Esophagus mucosa (tissue), 1 donor: ENCODE measurements at places on chromosomes 6 and 20. TPM values are rescaled to one million over a fixed set of nuclear protein-coding genes. Genes with fewer than 3 reads are reported as not detected.

- no peak for ATAC-seq
These were observed 7.2 kb downstream of the MMS22L start for GRCh38 chr6:97275804-97276203.

DNA sequence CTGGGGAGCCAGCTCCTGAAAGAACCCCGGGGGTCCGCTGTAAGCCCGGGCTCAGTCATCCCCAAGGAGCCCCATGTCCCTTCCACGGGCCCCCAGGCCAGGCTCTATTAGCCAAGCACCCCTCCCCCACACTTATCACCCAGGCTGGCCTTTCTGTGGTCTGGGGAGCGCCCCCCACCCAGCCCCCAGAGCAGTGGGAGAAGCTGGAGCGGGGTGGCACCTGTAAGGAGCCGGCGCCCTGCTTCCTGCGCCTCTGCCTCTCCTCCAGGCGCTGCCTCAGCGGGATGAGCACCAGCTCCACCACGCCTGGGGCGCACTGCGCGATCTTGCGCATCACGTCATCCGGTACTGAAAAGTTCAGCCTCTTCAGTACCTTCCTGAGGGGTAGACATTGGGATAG lies 2.3 kb downstream of the SPEF1 start:
- ATAC-seq: no peak

DNA sequence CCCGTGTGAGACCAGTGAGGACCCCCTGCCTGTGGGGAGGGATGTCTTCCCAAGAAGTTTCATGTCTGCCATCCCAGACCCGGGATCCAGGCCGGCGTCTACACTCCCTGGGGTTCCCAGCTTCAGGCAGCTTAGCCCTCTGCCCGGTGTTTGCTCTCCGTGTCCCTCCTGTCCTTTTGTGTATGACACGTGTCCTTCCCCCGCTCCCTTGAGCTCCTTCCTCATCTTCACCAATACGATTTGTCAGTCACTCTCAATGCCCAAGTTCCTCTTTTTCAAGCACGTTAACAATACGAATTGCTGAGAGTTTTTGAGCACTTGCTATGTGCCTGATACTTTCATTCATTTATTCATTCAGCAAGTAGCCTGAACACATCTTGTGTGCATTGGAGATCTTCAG lies 115.6 kb upstream of the PTPN1 start:
- ATAC-seq: no peak

GRCh38 chr6:34246563-34247391 lies 2.0 kb downstream of the SMIM29 start:
- ATAC-seq: no peak

DNA sequence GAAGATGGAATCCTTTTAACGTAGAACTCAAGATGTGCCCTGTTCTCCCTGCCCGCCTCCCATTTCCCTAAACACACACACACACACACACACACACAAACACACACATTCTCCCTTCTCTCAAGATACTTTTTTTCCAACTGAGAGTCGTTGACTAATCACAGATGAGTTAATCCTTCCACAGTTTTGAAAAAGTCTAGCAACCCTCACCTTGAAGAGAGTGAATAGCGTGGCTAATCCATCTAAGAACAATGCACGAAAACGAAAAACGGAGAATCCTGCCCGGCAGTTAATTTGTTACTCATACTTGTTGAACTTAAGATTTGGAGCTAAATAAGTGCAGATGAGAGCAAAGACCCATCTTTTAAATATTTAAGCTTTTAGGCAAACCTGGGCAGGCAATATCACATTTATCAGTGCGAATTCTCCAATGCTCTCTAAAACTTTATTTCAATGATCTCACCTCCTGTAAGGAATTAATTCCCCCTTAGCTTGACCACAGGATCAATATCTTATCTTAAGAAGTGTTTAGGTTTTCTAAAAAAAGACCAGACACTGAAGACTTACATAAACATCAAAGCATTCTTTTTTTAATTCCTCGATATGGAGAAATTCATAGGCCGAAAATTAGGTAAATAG lies 1.1 kb downstream of the AGPAT4 start:
- ATAC-seq: peak; percentile 50

- peak; percentile 22 for ATAC-seq
These were observed 75.6 kb downstream of the PRL start for GRCh38 chr6:22221211-22221610.

DNA sequence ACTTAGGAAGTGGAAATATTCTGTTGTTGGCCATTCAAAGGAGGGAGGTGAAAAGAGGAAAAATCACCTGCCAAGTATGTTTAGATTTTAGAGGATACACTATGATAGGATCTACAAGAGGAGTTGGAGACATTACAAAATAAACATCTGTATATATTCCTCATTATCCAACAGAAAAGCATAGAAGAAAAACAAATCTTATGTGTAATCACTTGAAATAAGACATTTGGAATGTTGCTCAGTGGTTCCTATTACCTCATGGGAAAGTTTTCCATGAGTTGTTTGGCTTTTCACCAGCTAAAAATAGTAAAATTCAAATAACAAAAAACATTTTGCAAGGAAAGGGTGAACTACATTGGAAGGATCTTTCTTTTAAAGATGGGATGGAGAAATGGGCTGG lies 76.7 kb upstream of the CARMIL1 start:
- ATAC-seq: no peak

DNA sequence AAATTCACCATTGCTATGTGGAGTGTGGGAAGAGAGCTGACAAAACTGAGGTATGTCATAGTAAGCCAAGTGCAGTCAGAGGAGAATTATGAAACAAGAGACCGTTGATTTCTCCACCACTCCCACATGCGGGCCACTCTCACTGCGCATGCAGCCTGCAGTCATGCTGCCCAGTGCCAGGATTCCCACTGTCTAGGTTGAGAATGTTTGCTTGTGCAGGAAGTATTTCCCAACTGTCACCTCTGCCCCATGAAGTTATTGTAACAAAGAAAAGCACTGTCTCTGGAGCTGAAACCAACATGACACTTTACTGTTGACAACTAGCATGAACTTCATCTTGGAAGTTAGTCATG lies 18.7 kb upstream of the SFT2D1 start:
- ATAC-seq: peak; percentile 52

The TFAP2C gene
- total RNA-seq: 30.8 TPM

GRCh38 chr6:11525468-11526155 lies 11.9 kb upstream of the TMEM170B start:
- ATAC-seq: no peak

- no peak for ATAC-seq
These were observed 126.2 kb downstream of the IPCEF1 start for GRCh38 chr6:154230393-154230792.

- no peak for ATAC-seq
These were observed 384.8 kb downstream of the TFAP2B start for GRCh38 chr6:51203504-51203903.

The RAMACL gene
- 0.88 TPM for total RNA-seq

The FNDC1 gene
- total RNA-seq: 0.12 TPM

The SNAP91 gene
- not detected for total RNA-seq

DNA sequence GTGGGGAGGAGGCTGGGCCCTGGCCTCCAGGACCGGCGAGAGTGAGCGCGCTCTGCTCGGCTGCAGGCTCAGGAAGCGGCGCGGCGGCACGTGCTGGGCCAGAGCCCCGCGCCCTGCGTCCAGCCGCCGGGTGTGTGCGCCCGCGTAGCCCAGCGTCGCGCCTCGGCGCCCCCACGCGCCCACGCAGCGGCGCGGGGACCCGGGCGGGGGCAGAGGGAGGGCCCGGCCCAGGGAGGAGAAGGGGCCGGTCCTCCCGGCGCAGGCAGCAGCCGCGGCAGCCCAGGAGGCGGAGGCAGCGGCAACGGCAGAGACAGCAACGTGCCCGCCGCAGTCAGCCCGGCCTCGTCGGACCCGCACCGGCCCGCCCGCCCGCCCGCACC lies at the start of gene EYA2:
EYA2 (plus strand) TSS at position 265 of the 380 bp plus-strand sequence. CDS start 95,168 bp downstream, outside the sequence.
- ATAC-seq: peak; percentile 70

The COL10A1 gene
- not detected for total RNA-seq

GRCh38 chr20:23937303-23938117 lies 51.1 kb downstream of the GGTLC1 start:
- peak; percentile 94 for ATAC-seq

The OCSTAMP gene
- total RNA-seq: not detected

- peak; percentile 26 for ATAC-seq
These were observed 37.1 kb upstream of the GRM4 start for GRCh38 chr6:34182751-34183531.

- ATAC-seq: no peak
These were observed 70.4 kb downstream of the METTL24 start for GRCh38 chr6:110287462-110288341.

DNA sequence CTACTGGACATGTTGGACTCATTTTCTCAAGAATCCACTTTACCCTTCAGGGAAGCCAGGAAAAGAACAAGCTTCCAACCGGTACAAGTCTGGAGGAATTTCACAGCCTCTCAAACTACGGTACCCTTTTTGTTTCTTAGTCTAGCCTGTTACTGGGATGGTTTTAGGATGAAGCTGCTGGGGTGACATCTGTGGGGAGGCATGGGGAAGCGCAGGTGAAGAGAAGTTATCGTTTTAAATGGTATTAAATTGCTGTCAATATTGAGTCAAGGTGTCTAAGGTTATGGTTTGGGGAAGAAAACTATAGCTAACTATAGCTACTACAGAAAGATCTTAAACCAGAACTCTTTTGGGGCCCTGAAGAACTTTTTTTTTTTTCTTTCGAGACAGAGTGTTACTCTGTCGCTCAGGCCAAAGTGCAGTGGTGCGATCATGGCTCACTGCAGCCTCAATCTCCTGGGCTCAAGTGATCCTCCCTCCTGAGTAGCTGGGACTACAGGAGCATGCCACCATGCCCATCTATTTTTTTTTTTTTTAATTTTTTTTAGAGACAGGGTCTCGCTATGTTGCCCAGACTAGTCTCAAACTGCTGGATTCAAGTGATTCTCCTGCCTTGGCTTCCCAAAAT lies 128.7 kb downstream of the RIN2 start:
- ATAC-seq: no peak

DNA sequence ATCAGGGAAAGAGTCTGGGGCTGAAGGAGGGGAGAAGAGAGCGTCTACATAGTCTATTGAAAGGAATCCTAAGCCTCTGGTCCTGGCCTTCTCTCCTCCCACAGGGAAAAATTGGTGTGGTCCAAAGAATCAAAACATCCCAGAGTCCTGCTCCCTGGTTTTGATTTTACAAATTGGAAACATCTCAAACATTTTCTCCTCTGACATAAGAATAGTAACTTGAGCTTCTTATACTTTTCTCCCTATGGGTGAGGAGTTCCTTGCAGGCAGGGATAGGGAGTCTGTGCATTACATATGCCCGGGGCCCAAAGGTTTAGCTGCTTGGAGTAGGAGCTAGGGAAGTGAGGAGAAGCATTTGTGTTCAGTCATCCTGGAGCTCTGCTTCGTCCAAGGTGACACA lies 120.0 kb upstream of the GGTLC1 start:
- no peak for ATAC-seq

GRCh38 chr6:150730801-150731457 lies 131.2 kb downstream of the PLEKHG1 start:
- no peak for ATAC-seq

- no peak for ATAC-seq
These were observed 21.8 kb upstream of the RPS6KA2 start for GRCh38 chr6:166648846-166649245.

The WASF1 gene
- 6.0 TPM for total RNA-seq

DNA sequence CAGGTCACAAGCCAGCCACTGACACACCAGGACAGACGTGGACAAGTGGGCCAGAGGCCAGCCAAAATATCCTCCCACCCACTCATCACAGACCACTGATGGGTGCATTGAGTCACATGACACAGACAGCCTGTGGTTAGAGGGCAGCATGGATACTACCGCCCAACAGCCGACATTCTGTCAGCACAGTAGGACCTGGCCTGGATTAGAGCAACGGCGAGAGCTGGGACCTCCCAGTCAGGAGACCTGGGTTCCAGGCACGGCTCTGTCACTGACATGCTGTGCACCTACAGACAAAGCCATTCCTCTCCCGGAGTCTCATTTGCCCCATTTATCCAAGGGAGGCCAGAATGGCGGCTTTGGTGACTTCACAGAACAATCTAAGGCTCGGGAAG lies 8.0 kb downstream of the ZNF335 start:
- no peak for ATAC-seq

GRCh38 chr6:41426888-41427641 lies 91.7 kb downstream of the NCR2 start:
- ATAC-seq: no peak

DNA sequence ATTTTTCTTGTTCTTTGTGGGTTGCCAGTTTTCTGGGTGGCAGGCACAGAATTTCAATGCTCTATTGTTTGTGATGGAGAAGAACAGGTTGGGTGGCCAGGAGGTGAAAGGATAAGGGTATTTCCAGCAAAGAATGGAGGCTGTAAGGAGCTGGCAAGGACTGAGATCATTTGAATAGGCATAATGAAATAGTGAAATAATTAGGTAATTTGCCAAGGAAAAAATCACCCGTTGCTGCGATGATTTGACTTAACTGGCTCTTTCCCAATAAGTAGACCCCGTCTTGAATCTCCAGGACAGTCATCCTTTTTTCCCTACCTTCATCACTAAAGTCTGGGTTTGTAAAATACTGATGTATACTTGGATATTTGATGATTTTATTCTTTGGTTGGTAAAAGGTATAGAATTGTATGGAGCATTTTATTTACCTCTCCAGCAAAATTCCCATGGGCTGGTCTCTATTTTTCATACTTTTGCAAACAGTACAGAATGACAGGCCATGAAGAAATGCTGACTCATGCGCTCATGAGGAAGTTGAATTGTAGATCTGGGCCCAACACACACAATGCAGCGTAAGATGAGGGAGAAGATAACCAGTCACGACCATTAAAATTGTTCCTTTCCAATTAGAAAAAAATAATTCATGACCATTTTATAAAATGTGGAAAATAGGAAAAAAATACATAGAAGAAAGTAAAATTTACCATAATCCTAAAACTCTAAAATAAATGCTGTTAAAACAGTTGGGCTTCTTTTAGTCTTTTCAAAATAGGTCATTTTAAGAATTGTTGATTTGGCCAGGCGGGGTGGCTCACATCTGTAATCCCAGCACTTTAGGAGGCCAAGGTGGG lies 2.4 kb upstream of the GCNT2 start:
- ATAC-seq: peak; percentile 75

- ATAC-seq: no peak
These were observed 33.2 kb upstream of the TTPAL start for GRCh38 chr20:44442298-44443070.
